Activated T-helper 17 cell treated with anti-CD3 and anti-CD28 coated beads, Interleukin-2, amount 50 U/mL, for 72 hours (primary cell): ENCODE measurements at places on chromosomes 1 and 21.

GRCh38 chr21:27480841-27481261, 514.0 kb upstream of the ADAMTS5 start:
- no peak for ATAC-seq

DNA sequence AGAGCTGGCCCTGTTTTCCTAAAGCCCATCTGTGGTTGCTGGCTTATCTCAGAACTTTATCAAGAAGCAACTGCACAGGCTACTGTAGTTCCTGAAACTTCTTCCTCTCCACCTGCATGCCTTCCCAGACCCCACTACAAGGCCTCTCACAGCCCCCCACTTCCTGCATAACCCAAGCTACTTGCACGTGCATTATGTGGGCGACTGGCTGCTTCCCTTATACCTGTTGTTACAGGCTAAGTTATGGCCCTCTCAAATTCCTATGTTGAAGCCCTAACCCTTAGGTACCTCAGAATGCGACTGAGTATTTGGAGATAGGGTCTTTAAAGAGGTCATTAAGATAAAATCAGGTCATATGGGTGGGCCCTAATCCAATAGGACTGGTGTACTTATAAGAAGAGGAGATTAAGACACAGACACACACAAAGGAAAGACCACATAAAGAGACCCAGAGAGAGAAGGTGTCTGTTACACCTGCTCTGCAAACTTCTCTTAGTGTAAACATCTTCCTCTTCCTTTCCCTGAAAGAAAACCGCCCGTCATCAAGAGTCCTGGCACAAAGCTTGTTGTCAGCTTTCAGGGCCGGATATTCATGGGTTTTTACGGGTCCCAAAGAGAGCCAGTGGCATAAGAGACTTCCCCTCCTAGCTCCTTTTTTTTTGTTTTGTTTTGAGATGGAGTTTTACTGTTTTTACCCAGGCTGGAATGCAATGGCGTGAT, 5.1 kb downstream of the ZNF496 start:
- no peak for ATAC-seq

GRCh38 chr1:27478098-27478497, 11.9 kb downstream of the WASF2 start:
- no peak for ATAC-seq

- ATAC-seq: no peak
Measured at GRCh38 chr1:208027861-208028260, 116.9 kb upstream of the CD34 start.

DNA sequence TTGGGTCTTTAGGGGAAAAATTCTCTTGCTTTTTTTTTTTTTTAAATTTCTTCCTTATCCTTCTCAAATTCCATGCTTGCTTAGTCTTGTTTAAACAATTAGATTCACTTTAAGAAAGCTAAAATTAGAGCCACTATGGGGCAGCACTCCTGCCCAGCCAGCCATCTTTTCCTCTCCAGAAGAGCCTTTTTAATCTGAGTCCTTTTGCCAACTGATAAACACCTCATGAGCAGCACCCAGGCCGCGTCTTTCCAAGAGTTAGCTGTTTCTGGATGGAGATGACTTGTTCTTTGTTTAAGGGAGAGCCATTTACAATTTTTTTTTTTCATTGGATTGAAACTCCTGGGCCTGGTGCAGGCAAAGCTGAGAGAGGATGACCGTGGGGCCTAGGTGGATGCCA, 53.3 kb upstream of the TSPAN2 start:
- no peak for ATAC-seq

- ATAC-seq: no peak
Measured at GRCh38 chr1:5333291-5333690, 658.9 kb downstream of the NPHP4 start.

- no peak for ATAC-seq
Measured at GRCh38 chr1:21205416-21205815, 28.7 kb upstream of the EIF4G3 start.

DNA sequence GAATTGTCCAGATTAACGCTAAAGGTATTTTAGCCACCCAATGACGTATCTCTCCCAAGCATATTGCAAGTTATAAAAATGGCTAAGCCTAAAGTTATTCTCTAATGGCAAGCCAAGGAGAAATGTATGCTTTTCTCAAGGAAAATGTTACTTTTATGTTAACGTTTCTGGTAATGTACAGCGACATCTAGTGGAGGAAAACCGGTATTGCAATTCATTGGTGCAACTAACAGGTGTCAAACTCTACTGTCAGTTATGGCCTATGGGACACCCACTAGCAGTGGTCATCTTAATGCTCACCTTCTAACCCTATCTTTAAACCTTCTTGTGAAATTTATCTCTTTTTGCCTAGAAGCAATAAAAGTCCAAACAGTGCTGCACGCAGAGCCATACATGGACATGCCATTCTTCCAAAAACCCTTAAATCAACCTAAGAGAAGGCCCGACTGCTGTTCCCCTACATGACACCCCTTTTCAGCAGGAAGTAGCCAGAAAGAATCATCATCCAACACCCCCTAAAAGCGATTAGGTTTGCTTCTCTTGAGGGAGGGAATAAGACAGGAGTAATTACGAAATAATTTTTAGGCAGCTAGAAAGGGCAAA, 68.7 kb upstream of the LRIF1 start:
- ATAC-seq: no peak

- no peak for ATAC-seq
Measured at GRCh38 chr1:204130981-204131892, 20.6 kb downstream of the ETNK2 start.

GRCh38 chr1:17001760-17002523, 9.8 kb downstream of the ATP13A2 start:
- ATAC-seq: no peak

GRCh38 chr1:198893763-198894444, 255.1 kb downstream of the PTPRC start:
- ATAC-seq: no peak

GRCh38 chr1:98384461-98385141, 276.9 kb upstream of the SNX7 start:
- ATAC-seq: no peak

GRCh38 chr1:1577367-1578011, 2.8 kb upstream of the SSU72 start:
- no peak for ATAC-seq

DNA sequence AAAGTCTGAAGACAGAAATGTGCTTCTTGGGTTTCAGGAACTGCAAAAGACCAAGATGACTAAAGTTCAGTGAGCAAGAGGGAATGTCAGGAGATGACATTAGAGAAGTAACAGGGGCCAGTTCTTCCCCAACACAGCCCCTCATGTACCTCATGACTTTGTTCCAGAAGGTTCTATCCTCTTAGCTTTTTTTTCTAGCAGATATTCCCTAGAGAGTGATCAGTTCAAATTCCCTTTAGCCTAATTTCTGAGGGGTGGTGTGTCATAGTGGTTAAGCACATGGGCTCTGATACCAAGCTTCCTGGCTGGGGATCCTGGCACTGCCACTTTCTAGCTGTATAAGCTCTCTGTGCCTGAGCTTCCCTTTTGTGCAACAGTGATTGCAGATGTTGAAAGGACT, 108.0 kb downstream of the LBR start:
- ATAC-seq: no peak

GRCh38 chr1:161510477-161510876, 5.2 kb downstream of the FCGR2A start:
- peak; percentile 60 for ATAC-seq

GRCh38 chr1:219049501-219049900, 124.2 kb upstream of the LYPLAL1 start:
- no peak for ATAC-seq

DNA sequence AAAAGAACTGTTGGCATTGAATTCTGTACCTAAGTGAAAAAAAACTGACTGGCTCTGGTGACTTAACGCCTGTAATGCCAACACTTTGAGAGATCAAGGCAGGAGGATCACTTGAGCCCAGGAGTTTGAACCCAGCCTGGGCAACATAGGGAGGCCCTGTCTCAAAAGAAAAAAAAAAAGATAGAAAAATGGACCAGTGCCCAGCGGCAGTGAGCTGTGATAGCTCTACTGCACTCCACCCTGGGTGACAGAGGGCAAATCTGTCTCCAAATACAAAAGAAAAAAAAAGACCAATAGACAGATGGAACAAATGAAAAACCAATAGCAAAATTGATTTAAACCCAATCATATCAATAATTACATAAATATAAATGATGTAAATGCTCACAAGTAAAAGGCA, 674 bp upstream of the AKR7A3 start:
- no peak for ATAC-seq

- ATAC-seq: no peak
Measured at GRCh38 chr1:101004670-101005069, 20.9 kb downstream of the DPH5 start.
